Activated CD4-positive, alpha-beta memory T cell treated with anti-CD3 and anti-CD28 coated beads, Interleukin-2, amount 10 ng/mL, durations not matched to agents 7 days and 5 days (primary cell): ENCODE measurements at places on chromosomes 5 and 9. TPM values are rescaled to one million over a fixed set of nuclear protein-coding genes. Genes with fewer than 3 reads are reported as not detected.

The BTNL8 gene
- total RNA-seq, result not detected

- H3K4me1 ChIP-seq, result no peaks in the 10 kb centered on the region
- H3K27me3 ChIP-seq, result no peaks in the 10 kb centered on the region
- H3K27ac ChIP-seq, result no peak overlapping the region
- no peak for DNase-seq
- H3K4me3 ChIP-seq, result no peak overlapping the region
- H3K36me3 ChIP-seq, result no peaks in the 10 kb centered on the region
Measured at GRCh38 chr9:10014889-10015288, 597.9 kb downstream of the PTPRD start.

DNA sequence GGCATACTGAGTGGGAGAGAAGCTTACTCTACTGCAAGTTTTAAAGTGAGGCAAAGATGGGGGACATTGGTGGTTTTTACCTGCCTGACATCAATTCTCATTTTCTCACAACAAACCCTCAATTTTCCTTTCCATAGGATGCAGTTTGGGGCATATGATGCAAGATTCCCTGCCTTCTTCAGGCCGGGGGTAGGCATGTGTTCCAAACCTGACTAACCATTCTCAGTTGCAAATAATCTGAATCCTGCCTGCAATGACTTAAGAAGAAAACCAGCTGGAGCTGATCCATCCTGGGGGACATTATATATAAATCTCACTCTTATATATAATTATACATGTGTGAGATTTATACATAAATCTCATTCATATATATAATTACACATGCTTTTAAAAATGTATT lies 223.6 kb upstream of the EFNA5 start:
- no peak overlapping the region for H3K4me3 ChIP-seq
- no peak for DNase-seq
- H3K4me1 ChIP-seq, result no peaks in the 10 kb centered on the region
- H3K36me3 ChIP-seq, result no peaks in the 10 kb centered on the region
- no peaks in the 10 kb centered on the region for H3K27me3 ChIP-seq
- no peak overlapping the region for H3K27ac ChIP-seq

GRCh38 chr5:66151030-66151429 lies 6.9 kb downstream of the SREK1 start:
- H3K36me3 ChIP-seq, result peaks cover 41% of the 10 kb centered on the region
- H3K4me3 ChIP-seq, result no peak overlapping the region
- no peak overlapping the region for H3K27ac ChIP-seq
- H3K4me1 ChIP-seq, result peaks cover 35% of the 10 kb centered on the region
- H3K27me3 ChIP-seq, result no peaks in the 10 kb centered on the region
- no peak for DNase-seq

- H3K4me1 ChIP-seq, result no peaks in the 10 kb centered on the region
- H3K27me3 ChIP-seq, result no peaks in the 10 kb centered on the region
- no peak for DNase-seq
- no peak overlapping the region for H3K27ac ChIP-seq
Measured at GRCh38 chr9:29069376-29069775, 1496.1 kb upstream of the C9orf72 start.

DNA sequence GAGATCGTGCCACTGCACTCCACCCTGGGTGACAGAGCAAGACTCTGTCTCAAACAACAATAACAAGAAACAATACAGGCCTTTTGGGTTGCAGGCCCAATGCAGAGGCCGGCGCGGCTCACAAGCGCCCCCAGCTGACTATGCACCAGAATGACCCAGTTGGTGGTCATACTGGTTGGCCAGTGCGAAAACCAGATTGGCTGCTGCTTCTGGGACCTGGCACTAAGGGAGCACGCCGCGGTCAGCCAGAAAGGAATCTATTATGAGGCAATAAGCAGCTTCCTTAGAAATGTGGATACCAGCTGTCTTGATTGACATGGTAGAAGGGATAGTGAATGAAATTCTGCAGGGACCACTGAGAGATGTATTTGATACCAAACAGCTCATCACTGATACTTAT lies 35.0 kb downstream of the RANBP17 start:
- H3K27ac ChIP-seq, result no peak overlapping the region
- no peaks in the 10 kb centered on the region for H3K36me3 ChIP-seq
- DNase-seq, result no peak
- no peaks in the 10 kb centered on the region for H3K27me3 ChIP-seq

The SPINK13 gene
- not detected for total RNA-seq

- DNase-seq, result no peak
- H3K4me1 ChIP-seq, result no peaks in the 10 kb centered on the region
- H3K36me3 ChIP-seq, result no peaks in the 10 kb centered on the region
- H3K27me3 ChIP-seq, result no peaks in the 10 kb centered on the region
- no peak overlapping the region for H3K27ac ChIP-seq
Measured at GRCh38 chr9:70581955-70582350, 167.5 kb upstream of the KLF9 start.

The NRARP gene
- 0.71 TPM for total RNA-seq

The BICD2 gene
- 28.2 TPM for total RNA-seq

The ZNG1F gene
- total RNA-seq, result 5.7 TPM

The HTR4 gene
- not detected for total RNA-seq

DNA sequence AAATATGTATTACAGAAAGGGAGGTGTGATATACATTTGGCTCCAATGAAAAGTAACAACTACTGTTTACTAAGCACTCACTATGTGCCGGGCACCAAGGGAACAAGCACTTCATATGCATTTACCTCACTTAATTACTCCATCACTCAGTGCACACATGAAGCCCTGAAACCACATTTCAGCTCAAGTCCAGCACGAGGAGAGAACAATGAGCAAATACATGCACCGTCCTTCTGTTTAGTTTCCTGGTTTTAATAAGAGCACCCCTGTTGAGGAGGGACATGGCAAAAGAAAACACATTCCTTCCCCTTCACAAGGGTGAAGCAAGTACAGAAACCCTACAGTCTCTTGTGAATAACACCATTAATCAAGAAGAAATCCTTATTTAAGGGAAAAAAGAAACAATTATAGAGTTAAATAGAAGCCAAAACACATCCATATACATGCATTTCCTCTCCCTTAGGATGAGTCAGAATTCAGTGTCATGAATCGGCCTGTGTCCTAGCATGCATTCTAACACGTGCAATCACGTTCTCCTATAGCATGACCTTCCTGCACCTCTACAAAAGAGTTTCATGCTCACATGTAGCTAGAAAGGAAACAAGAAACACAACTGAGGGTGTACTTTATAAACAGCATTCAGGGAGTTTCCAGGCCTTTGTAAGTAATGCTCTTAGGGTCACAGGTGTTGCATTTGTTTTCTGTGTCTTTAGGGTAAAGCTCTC lies 411.6 kb downstream of the BNC2 start:
- H3K4me3 ChIP-seq, result no peak overlapping the region
- no peaks in the 10 kb centered on the region for H3K27me3 ChIP-seq
- H3K36me3 ChIP-seq, result no peaks in the 10 kb centered on the region
- H3K4me1 ChIP-seq, result no peaks in the 10 kb centered on the region
- H3K27ac ChIP-seq, result no peak overlapping the region

GRCh38 chr9:91880378-91880972 lies 69.6 kb downstream of the ROR2 start:
- no peaks in the 10 kb centered on the region for H3K36me3 ChIP-seq
- H3K4me1 ChIP-seq, result peaks cover 3% of the 10 kb centered on the region
- no peak overlapping the region for H3K27ac ChIP-seq
- no peak overlapping the region for H3K4me3 ChIP-seq
- DNase-seq, result no peak

The PTPRD gene
- not detected for total RNA-seq

DNA sequence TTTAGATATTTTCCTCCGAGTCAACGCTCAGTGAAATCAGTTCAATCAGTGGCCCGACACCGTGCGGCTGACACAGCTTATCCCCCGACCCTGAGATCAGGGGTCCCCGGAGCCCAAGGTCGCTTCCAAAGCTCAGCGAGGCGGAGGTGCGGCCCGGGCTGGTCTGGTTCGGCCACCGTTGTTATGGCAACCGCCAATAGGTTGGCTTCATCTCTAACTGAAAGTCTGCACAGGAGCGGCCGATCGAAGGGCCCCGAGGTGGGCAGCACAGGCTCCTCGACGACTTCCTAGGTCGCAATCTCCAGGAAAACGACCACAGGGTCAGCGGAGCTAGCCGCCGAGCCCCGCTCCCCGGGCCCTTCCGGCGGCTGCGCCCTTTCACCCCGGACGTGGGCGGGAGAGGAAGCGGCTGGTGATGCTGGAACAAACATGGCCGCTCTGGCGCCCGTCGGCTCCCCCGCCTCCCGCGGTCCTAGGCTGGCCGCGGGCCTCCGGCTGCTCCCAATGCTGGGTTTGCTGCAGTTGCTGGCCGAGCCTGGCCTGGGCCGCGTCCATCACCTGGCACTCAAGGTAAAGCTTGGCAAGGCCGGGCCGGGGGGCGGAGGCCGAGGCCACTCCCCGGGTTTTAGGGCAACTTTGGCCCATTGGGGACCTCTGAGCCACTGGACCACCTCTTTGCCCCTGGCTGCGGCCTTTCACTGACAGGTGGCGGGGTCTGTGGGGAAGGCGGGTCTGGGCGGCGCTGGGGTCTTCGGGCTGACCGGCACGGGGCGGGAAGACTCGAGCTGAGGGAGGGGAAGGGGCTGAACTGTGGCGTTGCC lies at the start of gene GPR107:
Gene GPR107, plus strand, starts transcription at position 403 of the 821 bp plus-strand sequence. Its CDS starts 27 bp downstream, at position 430.
- H3K36me3 ChIP-seq, result peaks cover 13% of the 10 kb centered on the region
- DNase-seq, result peak; percentile 82
- peak within 1 kb of the TSS; percentile 91 for H3K27ac ChIP-seq
- peaks cover 42% of the 10 kb centered on the region for H3K4me1 ChIP-seq

The TRIP13 gene
- 28.8 TPM for total RNA-seq

- H3K27ac ChIP-seq, result no peak overlapping the region
- no peak for DNase-seq
- no peak overlapping the region for H3K4me3 ChIP-seq
- no peaks in the 10 kb centered on the region for H3K36me3 ChIP-seq
- H3K4me1 ChIP-seq, result no peaks in the 10 kb centered on the region
Measured at GRCh38 chr9:135179041-135179440, 91.6 kb downstream of the OLFM1 start.

The FRMD3 gene
- 0.23 TPM for total RNA-seq

The C6 gene
- total RNA-seq, result not detected

The PSMD5 gene
- 51.8 TPM for total RNA-seq

- peaks cover 2% of the 10 kb centered on the region for H3K4me1 ChIP-seq
- no peaks in the 10 kb centered on the region for H3K36me3 ChIP-seq
- no peak overlapping the region for H3K27ac ChIP-seq
- H3K4me3 ChIP-seq, result no peak overlapping the region
- DNase-seq, result no peak
Measured at GRCh38 chr9:115350548-115350947, 232.6 kb upstream of the TNC start.

DNA sequence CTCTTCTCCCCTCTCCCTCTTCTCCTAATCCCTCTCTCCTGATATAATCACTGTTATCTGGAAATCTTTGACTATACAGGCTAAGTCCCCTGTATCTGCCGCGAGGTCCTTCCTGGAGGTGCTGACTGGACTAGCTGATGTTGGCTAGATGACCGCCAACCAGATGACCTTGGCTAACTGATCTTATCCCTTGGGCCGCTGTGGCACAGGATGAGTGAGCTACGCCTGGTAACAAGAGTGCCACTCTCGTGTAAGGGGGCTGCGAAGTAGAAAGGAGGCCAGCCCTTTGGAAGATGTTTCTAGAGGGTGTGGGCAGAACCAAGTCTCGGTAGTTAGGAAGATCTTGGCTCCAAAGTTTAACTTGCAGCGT lies 345 bp upstream of the PRRC1 start:
- H3K27me3 ChIP-seq, result peaks cover 2% of the 10 kb centered on the region
- DNase-seq, result no peak
- peak overlapping the region; percentile 62 for H3K27ac ChIP-seq
- peak overlapping the region; percentile 77 for H3K4me3 ChIP-seq

DNA sequence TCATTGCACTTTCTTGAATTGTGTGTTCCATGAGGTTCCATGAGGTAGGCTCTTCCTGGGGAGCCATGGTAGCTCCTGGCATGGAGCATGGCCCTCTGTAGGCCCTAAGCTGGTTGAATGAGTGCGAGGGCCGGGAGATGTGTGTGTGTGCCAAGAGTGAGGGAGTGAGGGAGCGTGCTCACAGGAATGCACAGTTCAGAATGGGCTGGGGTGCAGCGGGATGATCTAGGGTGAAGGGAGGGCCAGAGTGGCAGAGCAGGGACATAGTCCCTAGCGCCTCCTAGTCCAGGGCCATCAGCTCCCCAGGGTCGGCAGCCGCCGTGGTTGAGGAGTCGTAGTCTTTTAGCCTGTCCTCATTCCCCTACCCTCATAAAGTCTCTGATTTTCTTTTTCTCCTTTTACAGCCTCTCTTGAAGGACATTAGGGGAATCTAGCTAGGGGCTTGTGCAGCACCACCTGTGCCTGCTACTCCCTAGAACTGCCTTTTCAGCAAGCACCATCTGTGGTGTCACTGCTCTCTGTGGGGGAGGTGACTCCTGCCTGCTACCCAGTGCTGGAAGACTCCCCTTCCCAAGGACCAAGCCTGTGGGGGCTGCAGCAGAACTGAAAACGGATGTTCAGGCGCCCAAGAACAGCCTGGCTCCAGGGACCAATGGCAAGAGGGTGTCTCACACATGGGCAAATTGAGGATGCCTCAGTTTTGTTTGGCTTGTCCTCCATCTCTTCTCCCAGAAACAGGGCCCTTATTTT lies 65.3 kb upstream of the PPARGC1B start:
- H3K27ac ChIP-seq, result no peak overlapping the region
- H3K4me3 ChIP-seq, result no peak overlapping the region
- no peak for DNase-seq
- H3K4me1 ChIP-seq, result peaks cover 2% of the 10 kb centered on the region

The ST6GALNAC6 gene
- 146 TPM for total RNA-seq

DNA sequence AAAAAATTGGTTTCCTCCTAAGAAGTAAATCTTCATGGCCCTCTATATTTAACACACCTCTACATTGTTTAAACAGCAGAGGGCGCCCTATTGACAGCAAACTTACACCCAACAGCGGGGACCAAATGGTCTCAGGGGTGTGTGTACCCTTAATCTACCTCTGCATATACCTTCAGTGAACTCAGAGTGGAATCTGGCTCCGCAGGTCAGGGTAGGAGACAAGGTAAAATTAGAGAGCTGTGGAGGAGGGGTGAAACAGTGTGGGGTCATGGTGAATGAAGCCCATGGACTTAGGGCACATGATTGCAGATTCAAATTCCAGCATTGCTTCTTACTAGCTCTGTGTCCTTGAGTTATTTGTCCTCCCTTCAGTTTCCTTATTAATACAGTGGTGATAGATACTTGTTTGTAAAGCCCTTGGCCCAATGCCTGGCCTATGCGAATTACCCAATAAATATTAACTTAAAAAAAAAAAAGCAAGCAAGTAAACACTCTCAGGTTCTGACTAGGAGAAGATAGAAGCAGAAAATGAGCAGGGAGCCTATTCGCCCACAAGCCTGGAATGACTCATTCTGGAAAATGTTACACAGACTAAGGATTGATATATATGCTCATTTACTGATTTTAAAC lies 122.9 kb downstream of the CAVIN4 start:
- no peaks in the 10 kb centered on the region for H3K27me3 ChIP-seq
- no peaks in the 10 kb centered on the region for H3K4me1 ChIP-seq
- H3K4me3 ChIP-seq, result no peak overlapping the region

DNA sequence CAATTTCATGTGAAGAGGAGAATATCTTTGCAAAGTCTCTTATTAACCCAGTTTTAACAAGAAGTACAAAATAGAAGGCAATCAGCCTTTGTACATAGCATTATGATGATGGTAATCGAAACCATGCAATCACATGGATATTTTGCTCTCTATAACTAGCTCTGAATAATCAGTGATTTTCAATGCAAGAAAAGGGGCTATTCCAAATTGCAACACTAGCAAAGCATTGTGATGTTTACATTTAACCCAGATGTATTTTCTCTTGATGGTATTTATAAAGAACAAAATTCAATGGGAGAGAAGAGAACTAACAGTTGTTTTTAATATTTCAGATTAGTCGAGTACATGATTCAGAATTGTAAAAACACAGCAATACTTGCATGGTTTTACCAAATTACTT lies 437.5 kb upstream of the DMAC1 start:
- H3K36me3 ChIP-seq, result no peaks in the 10 kb centered on the region
- no peak overlapping the region for H3K27ac ChIP-seq
- H3K4me3 ChIP-seq, result no peak overlapping the region
- H3K4me1 ChIP-seq, result no peaks in the 10 kb centered on the region
